ENCODE measurements at places on chromosomes 12 and 14.

GRCh38 chr14:33030386-33030785 lies 91.7 kb downstream of the NPAS3 start:
- DNase-seq: no peak

GRCh38 chr14:32968972-32969544 lies 30.4 kb downstream of the NPAS3 start:
- DNase-seq: no peak

GRCh38 chr12:99393763-99394162 lies 253.8 kb upstream of the GARIN6 start:
- DNase-seq: no peak

DNA sequence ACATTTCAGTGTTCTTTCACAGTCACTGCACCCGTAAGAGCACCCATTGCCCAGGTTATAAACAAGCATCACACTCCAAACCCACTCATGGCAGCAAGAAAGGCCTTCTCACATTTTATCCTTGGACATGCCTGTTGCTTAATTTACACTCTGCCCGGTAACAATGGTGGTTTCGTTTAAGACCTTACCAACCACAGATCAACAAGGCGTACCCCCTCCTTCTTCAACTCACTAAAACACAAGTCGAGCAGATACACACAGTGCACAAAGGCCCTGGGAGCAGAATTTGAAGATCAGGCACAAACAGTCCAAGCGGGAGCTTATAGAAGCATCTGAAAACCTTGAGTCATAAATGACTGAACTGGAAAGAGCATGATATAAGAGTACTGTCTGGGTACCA lies 98.1 kb downstream of the GALC start:
- DNase-seq: no peak

DNA sequence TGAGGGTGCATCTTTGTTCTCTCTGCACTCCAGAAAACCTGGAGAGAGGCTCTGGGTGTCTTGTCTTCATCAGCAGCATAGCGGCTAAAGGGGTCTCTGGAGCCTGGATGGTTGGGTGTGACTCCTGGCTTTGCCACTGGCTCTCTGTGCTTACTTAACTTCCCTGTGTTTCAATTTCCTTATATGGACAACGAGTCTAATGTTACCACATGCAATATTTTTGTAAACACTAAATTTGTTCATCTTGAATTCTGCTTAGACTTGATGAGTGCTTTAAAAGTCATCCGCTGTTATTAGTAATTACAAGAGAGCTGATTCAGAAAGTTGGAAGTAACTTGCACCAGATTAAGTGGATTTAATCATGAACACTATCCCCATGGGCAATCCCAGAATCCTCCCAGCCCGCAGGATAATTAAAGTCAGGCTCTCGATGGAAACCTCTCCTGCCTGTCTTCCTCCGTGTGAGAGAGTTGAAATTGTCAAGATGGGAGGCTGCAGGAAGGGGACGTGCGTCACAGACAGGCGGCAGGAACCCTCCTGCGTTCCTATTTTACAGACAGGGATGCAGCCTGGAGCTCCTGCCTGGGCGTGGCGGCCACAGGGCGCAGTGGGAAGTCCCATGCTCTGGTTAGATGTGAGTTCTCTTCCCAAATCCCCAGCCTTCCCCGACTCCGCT lies 201.2 kb downstream of the TTC8 start:
- DNase-seq: no peak

- no peak for DNase-seq
Measured at GRCh38 chr12:93714382-93714781, 37.2 kb downstream of the CRADD start.

DNA sequence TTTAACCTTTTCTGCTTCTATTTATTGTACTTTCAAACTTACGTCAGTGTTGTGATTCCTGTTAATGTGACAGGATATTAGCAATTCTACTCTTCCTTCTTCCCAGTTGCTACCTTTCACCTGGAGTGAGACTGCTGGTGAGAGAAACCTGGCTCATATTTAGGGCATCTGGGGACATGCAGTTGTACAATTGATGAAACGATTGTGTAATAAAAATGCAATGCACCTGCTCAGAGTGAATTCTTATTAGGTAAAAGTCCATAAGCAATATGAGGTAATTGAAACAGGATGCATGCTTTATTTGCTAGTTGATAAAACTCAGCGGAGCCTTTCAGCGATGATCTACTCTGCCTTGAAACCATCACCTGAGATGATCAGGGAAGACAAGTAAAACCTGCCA lies 116.1 kb upstream of the FBXO33 start:
- DNase-seq: no peak

DNA sequence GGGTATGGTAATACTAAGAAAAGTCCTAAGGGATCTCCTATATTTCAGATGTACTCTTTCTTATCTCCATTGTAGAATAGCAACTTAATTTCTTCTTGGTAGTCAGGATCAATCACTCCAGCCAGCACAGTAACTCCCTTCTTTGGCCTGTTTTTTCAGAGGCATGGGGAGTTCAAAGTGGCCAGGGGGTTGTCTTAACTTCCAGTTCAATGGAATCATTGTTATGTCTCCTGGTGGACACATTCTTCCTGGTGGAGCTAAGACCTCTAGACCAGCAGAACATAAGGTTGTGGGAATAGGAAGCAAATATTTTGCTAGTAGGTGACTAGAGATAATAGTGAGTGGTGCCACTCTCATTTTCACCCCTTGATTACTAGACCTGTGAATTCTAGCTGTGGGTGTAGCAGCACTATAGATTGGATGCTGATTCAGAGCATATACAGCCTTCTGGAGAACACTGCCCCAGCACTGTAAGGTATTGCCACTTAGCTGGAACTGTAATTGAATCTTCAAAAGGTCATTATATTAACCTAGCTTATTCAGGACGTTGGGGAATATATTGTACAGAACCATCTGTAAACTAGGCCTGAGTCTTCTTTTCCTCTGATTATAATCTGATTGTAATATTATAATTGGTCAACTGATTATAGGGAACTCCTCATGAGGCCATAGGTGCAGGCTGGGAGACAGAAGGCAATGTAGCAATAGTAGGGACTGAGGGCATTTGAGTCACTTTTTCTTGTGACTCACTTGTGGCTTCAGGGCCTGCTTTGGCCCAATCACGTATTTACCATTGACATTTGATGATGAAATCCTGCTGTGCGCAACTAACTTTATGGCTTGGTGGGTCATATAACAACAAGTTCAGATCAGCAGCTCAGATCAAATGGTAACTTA lies 60.2 kb upstream of the ATP2B1 start:
- no peak for DNase-seq

GRCh38 chr14:76498976-76499375 lies 123.0 kb downstream of the ESRRB start:
- DNase-seq: no peak

GRCh38 chr12:66288121-66288520 lies 14.2 kb upstream of the HELB start:
- DNase-seq: no peak

DNA sequence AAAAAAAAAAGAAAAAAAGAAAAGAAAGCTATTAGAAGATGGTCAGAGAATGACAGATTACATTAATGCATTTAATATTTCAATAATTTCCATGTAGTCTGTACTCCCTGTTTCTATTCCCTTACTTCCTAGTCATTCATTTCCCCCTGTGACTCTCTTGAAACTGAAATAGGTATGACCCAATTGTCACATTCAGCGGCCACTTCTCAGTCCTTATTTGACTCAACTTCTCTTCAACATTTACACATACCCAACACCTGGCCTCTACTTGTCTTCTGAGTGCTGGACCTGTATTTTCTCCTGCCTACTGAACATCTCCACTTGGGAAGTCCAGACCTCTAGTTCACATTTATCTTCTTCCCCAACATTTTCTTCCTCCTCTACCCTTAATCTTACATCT lies 7.2 kb downstream of the EEA1 start:
- DNase-seq: no peak

DNA sequence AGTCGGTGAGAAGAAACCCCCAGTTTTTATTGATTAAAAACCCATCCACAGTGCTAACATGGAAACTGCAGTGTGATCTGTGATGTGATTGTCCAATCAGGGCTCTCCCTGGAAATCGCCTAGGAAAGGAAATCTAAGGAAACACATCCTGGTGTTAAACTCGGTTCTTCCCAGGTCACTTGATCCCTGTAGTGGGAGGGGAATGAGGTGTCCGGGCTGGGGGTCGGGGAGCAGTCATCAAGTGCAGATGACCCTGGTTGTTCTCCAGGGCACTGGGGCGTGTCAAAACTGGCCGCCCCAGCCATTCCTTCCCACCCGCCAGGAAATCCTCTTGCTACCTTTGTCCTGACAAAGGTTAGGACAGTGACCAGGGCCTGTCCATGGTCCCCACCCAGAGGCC lies 20.8 kb downstream of the RAB35 start:
- DNase-seq: no peak

DNA sequence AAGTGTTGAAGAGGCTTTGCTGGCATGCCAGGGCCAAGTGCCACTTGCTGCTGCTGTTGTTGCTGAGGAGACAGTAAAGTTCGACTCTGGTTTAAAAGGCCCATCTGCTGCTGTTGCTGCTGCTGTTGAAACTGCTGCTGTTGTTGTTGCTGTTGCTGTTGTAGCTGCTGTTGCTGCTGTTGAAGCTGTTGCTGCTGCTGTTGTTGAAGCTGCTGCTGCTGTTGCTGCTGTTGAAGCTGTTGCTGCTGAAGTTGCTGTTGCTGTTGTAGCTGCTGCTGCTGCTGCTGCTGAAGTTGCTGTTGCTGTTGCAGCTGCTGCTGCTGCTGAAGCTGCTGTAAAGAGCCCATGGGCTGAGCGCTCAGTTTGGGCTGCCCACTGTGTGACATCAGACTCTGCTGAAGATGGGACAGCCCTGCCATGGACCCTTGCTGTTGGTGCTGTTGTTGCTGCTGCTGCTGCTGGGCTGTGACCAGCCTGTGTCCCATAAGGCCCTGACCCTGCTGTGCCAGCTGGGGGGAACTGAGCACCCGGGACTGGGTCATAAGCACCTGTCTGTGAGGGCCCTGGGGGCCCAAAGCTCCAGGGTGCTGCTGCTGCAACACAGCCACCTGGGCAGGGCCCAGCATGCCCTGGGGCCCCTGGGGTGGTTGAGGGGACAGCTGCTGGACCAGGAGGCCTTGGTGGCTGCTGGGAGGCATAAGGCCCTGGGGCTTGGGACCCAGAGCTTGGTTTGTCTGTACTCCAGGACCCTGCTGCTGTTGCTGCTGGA lies 14.3 kb upstream of the PRKAG1 start:
- DNase-seq: no peak

Measured in tibial nerve (tissue), 4 donors.